ENCODE measurements at places on chromosomes 2 and 18.
A peak's percentile ranks its signal among the peaks of the same experiment; 100 is the strongest.

DNA sequence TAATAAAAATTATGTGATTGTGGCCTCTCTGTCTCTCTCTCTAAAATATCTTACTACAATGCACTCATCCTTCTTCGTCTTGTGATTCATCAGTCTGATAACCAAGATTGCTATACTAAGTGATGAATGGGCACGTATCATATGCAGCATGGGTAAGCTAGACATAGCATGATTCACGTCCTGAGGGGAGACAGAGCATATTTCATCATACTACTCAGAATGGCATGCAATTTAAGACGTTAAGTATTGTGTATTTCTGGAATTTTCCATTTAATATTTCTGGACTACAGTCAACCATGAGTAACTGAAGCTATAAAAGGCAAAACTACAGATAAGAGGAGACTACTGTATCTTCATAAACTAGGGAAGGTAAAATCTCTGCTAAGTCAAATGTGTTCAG lies 97.0 kb upstream of the CD226 start:
- DNase-seq = peak; percentile 54

DNA sequence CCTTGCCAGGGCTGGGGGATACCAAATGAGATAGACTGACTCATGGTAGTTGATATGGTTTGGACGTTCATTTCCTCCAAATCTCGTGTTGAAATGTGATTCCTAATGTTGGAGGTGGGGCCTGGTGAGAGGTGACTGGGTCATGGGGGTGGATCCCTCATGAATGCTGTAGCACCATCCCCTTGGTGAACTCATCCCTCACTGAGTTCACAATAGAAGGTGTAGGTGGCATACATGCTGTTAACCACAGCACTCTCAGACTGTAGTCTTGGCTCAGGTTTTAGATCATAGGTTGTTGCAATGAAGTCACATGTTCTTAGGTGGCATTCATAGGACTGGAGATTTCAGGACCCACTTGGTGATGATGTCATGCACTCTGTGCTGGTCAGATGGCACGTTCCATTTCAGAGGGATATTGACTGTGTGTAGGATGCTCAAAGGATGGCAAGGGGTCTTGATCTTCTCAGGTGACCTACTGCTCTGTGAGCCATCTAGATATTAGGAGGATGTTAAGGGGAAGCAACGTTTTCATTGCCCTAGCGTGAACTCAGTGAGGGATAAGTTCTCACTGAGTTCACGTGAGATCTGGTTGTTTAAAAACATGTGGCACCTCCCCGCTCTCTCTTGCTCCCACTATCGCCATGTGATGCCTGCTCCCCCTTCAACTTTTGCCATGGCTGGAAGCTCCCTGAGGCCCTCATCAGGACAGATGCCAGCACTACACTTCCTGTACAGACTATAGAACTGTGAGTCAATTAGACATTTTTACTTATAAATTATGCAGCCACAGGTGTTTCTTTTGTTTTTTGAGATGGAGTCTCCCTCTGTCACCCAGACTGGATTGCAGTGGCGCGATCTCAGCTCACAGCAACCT lies 73.8 kb upstream of the ACAA2 start:
- DNase-seq = no peak

DNA sequence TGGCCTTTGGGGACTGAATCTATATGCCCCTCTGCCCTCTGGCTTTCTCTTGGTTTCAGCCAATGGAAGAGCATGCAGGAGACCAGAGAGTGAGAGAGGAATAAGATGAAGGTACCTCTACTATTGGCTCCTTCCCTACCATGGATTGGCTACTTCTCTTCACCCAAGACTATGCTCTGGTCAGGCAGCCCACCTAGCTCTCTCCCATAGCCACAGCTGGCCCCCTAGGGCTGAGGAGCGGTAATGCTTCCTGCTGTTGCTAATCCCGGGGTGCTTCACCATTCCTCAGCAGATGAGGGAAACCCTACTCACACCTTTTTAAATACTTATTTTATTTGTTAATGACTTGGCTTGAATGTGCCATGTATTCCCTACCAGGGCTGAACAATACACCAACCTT lies 142.4 kb downstream of the MREG start:
- DNase-seq = no peak

GRCh38 chr18:34223893-34224422 lies 755 bp downstream of the NOL4 start:
- DNase-seq = no peak

- DNase-seq = no peak
These were observed 102.3 kb downstream of the CDCA7 start for GRCh38 chr2:173456960-173457359.

- no peak for DNase-seq
These were observed 31.2 kb upstream of the NTSR2 start for GRCh38 chr2:11701206-11701605.

GRCh38 chr18:77811503-77811902 lies 561.9 kb downstream of the GALR1 start:
- DNase-seq = no peak

DNA sequence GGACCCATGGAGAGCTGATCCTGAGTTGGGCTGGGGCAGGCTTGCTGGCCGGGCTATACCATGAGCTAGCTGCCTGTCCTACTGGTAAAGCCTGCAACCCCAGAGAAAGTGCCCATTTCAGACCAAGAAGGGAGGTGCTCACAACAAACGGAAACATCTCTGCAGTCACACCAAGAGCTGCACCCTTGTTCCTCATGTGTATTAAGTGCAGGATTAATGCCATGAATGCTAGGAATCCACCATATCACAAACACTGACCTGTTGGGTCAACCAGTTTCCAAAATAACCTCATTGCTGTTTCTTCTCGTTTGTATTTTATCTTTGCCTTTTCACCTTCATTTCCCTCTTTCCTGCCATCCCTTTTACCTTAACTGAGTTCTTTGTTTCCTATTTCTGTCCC lies 69.9 kb downstream of the AFF3 start:
- DNase-seq = no peak

GRCh38 chr2:128439791-128440665 lies 121.4 kb upstream of the HS6ST1 start:
- DNase-seq = no peak

- DNase-seq = peak; percentile 16
These were observed 8.9 kb downstream of the HJURP start for GRCh38 chr2:233845301-233846060.
